Stimulated activated CD4-positive, alpha-beta T cell treated with anti-CD3 and anti-CD28 coated beads, Interleukin-12 subunit alpha, Interleukin-12 subunit beta, amount 100 ng/mL, for 48 hours (primary cell): ENCODE measurements at places on chromosomes 6 and 20.

- no peak for DNase-seq
Measured at GRCh38 chr6:118292558-118292957, 255.5 kb upstream of the PLN start.

- no peak for DNase-seq
Measured at GRCh38 chr6:32627831-32628230, 9.4 kb upstream of the HLA-DQA1 start.

- no peak for DNase-seq
Measured at GRCh38 chr20:1905693-1906092, 10.5 kb downstream of the SIRPA start.

DNA sequence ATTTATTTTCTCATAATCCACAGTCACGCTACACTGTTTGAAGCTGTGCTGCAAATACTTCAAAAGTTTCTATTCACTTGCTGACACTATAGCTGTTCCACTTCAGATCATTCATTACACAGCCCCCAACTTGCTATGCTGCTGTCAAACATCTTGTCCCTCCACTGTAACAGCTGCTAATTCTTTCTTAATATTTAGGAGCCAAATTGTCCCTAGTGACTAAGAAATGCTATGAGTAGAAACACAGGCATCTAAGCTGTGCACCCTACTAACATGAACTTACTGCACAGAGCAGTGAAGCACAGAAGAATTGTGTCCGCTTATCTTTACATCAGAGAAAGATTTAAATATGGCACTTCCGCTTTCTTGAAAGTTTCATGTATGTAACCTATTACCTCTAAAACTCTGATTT, 91.3 kb downstream of the PDE10A start:
- DNase-seq = no peak

- no peak for DNase-seq
Measured at GRCh38 chr20:43740642-43741041, 13.8 kb upstream of the GTSF1L start.

GRCh38 chr6:113560376-113560775, 296.8 kb upstream of the MARCKS start:
- no peak for DNase-seq

- no peak for DNase-seq
Measured at GRCh38 chr20:19211252-19211651, 1.2 kb upstream of the SLC24A3 start.

DNA sequence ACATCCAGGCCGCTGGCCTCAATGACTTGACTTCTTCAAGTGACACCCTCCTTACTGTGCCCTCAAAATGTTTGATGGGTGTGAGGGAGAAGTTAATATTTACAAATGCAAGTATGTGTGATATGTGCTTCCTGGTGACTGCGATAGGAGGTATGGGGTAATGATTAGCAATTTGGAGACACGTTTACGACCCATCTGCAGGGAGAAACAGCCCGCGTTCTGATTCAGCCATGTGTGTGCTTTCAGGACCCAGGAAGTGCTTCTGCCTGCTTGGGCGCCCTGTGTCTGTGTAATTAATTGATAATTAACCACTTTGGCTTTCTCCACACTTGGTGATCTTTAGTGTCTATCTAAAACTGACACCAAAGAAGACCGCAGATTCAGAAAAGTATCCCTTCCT, 25.0 kb downstream of the SIRPA start:
- no peak for DNase-seq

DNA sequence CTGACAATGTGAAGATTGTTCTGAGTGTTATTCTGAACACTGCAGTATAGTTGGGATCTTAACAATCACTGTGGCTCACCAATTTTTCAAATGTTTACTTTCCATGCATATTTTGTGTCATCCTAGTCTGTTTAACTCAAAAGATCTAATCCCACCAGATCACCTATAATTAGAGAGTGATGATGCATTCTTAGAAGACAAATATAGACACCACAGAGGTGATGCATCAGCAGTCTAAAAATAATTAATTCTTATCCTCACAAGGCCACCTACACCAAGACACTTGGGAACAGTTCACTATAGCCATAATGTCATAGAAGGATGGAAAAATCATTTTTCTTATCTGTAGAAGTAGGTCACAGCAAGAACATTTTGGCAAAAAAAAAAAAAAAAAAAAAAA, 154.8 kb downstream of the UBE3D start:
- DNase-seq = no peak

- DNase-seq = no peak
Measured at GRCh38 chr20:64184795-64185194, 20.5 kb downstream of the MYT1 start.

- no peak for DNase-seq
Measured at GRCh38 chr6:148924226-148925012, 177.6 kb downstream of the UST start.

GRCh38 chr6:48073976-48074767, 36.8 kb downstream of the PTCHD4 start:
- DNase-seq = no peak
